NCI-H69 (cell line): ENCODE measurements at places on chromosomes 1 and 21.

DNA sequence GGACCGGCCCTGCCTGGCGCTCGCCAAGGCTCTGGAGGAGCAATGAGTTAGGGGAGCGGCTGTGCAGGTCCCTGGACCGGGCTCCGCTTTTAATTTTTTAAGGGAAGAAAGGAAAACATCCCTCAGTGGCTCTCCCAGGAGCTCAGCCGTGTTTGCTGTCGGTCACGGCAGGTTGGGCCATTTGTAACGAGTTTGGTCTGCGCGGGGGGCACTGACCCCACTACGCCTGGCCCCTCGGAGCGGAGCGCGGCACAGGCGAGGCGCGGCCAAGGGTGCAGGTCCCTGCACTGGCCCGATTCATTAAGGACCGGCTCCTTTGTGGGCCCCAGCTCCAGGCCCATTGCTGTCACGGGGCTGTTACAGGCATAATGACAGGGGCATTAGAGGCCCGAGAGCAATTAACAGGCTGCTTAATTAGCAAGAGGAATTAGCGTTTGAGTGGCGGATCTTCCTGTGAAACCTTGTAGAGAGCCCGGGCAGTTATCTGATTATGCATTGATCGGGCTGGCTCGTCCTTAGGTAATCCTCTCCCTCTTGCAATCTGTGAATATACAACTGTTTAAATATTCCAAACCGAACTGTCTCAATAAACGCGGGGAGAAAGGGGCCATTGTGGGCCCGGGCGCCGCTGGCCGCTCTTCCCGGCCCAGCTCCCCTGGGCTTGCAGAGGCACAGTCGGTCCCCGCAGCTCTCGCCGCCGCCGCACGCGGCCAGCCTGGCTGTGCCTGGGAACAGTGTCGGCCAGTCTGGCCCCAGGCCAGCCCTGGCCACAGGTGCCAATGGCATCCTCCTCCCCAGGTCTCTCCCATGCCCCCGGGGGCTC is 56.8 kb downstream of the PRDM16 start:
- no peak for DNase-seq

- no peak for DNase-seq
These were observed 9.1 kb upstream of the CTH start for GRCh38 chr1:70401974-70402373.

- no peak for DNase-seq
These were observed 10.9 kb upstream of the SSBP3 start for GRCh38 chr1:54417123-54417522.

DNA sequence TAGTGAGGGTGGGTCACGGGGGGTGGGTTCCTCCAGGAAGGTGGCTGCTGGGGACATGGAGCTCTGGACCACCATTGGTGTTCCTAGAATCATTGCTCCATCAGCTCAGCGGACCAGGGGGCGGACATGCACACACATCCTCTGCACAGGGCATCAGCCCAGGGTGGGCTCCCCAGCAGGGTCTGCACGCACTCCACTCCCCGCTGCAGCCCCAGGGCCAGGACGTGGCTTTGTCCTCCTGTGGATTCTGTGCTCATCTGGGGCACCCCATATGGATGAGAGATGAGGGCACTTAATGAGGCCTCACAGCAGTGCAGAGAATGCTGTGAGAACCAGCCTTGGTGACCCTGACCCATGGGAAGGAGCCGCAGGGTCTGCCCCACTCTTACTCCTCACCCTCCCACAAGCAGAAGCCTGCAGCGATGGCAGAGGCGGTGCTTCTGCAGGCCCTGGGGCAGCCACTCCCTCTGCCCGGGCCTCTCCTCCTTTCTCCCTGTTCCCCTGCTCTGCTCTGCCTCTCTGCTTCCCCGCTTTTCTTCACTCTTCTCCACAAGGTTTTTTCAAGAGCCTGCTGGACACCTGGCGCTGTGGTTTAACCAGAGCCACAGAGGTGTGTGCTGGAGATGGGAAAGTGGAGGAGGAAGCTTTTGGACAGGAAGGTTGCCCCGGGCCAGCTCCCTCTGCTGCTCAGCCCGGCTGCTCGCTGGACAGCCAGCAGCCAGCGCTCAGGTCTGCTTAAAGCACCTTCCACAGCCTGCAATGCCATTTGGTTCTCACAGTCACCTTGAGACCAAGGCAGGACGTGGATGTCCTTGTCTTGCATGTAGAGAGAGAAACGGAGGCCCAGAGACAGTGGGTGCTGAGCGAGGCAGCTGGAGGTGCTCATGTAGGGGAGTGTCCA is 26.3 kb upstream of the PCBP3 start:
- DNase-seq: no peak

GRCh38 chr1:48831120-48831978 is 54.7 kb upstream of the BEND5 start:
- peak; percentile 3 for DNase-seq

GRCh38 chr1:75787524-75787923 is 1.5 kb downstream of the RABGGTB start:
- no peak for DNase-seq

- DNase-seq: no peak
These were observed 56.7 kb downstream of the PRRX1 start for GRCh38 chr1:170720661-170721060.

GRCh38 chr1:107132780-107133179 is 8.1 kb upstream of the NTNG1 start:
- no peak for DNase-seq

DNA sequence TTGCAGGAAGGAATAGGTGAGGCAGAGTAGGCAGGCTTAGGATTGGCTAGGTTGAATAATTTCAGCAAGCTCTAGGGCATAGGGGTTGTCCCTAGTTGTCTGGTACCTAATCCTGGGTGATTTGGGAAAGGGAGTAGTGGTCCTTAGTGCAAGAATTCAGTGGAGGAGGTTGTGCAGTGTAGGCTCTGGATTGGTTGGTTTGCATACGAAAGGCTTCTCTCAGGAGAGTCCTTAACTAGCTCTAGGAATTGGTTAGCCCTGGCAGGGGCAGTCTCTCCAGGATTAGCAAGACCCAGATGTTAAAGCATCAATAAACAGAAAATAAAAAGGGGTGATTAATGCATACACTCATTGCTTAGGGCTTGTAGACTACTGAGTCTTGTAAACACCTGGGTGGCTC is 9.6 kb upstream of the CD101 start:
- no peak for DNase-seq

DNA sequence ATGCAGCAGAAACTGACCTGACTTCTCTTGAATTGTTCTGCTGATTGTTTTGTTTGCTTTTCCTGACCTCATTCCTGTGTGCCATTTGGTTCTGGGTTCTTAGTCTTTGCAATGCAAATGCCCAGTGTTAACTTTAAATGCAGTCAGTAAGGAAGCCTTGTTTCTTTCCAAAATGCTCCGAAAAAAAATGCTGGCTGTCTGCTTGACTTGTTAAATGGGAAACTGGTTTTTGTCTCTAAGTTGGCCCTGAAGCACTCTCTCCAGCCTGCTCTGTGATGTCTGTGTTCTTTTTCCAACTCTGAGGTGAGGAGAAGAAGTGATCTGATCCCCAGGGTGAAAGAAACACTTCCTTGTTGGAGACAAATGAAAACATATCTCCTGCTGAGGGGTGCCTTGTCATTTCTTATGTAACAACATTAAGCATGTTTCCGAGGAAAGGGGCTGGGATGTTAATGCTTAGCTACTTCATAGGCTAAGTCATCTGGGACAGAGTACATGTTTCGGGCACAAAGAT is 256.3 kb upstream of the ADGRL4 start:
- DNase-seq: peak; percentile 4

GRCh38 chr1:209800984-209801834 is 4.7 kb downstream of the IRF6 start:
- DNase-seq: no peak

DNA sequence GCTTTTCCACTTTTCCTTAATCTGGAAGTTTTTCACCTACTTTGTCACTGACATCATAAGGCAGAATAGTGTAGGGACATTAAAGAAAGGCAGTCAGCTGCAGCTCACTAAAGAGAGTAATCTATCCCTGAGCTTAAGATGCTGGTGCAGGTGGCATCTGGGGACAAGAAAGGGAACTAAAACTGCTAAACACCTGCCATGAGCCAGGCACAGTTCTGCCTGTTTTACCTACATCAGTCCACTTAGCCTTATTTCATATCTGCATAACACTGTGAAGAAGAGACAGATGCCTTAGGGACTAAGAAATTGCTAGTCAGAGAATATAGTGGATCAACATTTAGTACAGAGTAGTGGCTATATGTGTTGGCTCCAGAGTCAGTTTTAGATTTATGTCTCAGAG is 88.1 kb downstream of the GPATCH2 start:
- DNase-seq: no peak

GRCh38 chr1:23177438-23178380 is 9.1 kb upstream of the LUZP1 start:
- DNase-seq: peak; percentile 70

GRCh38 chr1:172903581-172904220 is 147.0 kb downstream of the TNFSF18 start:
- DNase-seq: no peak

DNA sequence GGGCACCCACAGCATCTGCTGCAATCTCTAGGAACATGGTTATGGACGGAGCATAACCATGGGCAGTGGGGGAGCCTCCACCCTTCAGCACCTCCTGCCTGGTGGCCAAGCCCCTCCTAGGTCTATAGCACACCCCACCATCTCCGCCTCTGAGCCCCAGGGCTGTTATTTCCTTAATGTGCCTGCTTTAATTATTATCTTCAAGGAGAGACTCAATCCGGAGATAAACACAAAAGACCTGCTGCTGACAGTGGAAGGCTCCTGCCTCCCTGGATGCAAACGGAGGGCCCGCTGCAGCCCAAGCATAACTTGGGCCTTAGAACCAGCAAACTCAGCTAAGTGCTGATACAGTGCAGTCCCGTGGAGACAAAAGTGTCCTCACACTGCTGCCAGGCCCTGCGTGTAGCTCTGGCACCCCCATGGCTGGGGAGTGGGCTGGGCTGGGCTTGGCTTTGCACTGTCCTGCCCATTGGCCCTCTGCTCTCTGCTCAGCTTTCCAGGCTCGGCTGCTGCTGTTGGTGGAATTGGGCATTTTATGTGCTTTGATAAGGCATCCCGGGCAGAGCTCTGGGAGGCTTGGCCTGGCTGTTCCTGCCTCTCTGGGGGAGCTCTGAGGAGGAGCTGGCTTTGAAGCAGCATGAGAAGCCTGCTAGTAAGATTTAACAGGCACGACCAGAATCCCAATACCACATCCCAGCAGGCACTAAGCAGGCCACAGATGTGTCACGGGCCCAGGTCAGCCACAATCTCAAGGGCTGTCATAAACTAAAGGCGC is 620.2 kb downstream of the PTPRU start:
- peak; percentile 71 for DNase-seq

DNA sequence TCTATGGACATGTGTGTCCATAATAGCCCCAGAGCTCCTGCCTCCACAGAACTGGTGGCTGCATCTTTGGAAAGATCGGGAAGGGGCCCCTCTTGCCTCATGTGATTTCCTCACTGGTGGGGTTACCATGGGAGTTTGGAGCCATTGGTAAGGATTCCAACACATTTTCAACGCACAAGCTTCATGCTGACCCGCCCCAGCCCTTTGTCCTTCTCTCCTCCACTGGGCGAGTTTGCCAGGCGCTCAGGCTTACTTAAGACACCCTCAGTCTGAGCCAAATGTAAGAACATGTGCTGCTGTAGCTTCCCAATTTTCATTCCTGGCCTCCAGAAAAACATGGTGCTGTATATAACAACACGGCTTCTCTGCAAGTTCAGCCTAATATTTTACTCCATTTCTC is 72.4 kb downstream of the ATP5PO start:
- DNase-seq: no peak

DNA sequence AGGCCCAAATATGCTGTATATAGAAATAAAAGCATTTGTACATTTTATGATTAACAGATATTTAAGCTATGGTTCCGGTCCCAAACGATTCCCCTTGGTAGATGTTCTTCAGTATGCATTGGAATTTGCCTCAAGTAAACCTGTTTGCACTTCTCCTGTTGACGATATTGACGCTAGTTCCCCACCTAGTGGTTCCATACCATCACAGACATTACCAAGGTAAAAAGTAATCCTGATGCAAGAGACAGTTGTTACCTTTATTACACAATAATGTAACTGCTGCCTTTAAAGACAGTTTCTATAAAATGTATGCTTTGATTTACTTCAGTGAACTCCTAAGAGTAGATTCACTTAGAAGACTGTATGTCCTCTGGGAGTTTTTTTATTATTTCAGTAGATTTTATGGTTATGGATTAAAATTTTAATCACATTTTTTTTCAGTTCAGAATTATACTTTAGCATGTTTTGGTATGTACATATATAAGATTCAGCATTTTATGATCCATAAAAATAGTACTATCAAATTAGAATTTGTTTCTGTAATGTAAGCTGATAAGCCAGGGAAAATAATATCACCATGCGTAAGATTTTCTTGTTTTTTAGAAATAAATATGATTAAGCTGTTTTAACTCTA is 96.5 kb downstream of the USP25 start:
- DNase-seq: peak; percentile 57

- no peak for DNase-seq
These were observed 105.8 kb downstream of the KCNT2 start for GRCh38 chr1:196502437-196502836.

DNA sequence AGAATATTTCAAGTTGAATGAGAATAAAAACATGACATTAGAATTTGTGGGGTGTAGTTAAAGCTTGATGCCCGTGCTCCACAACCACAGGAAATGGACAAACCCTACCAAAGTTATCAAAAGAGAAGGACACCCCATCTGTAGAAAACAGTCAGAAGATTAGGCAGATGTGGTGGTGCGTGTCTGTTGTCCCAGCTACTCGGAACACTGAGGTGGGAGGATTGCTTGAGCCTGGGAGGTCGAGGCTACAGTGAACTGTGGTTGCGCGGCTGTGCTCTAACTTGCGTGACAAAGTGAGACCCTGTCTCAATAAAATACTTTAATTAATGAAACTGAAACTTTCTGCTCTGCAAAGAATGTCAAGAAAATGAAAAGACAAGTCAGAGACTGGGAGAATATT is 1.5 kb upstream of the SPATC1L start:
- no peak for DNase-seq

DNA sequence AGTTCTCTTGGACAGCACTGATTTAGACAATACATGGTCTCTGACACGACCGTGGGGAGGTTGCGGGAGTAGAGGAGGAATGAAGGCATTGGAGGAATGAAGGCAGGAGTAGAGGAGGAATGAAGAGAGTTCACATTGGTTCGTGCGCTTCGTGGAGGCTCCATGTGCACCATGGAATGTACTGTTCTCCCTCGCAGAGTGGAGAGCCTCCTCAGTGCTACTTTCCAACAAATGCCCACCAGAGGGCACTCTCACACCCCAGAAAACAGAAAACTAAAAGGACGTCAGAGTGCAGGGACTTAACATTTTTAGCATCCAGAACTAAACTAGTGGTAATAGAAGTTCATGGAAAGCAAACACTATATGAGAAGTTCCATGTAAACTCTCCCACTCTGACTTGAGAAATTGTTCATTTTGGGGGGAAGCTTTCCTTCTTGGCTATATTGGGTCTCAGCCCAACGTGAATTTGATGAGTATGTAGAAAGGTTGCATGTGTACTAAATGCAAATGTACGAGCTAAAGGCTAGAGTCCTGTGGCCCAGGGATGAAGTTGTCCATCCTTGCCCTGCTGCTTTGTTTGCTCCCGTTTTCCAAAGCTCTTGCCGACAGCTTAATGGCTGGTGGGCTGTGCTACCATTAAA is 211.6 kb downstream of the LMX1A start:
- peak; percentile 85 for DNase-seq
